ENCODE measurements at places on chromosomes 11 and 22. TPM values are rescaled to one million over a fixed set of nuclear protein-coding genes. Genes with fewer than 3 reads are reported as not detected.

Gene SYCE3
- polyA plus RNA-seq: not detected

Gene CASP4
- 129 TPM for polyA plus RNA-seq

Gene LARGE2
- not detected for polyA plus RNA-seq

Gene LARGE1
- polyA plus RNA-seq: 8.4 TPM
